Activated CD4-positive, CD25-positive, alpha-beta regulatory T cell treated with anti-CD3 and anti-CD28 coated beads, Interleukin-2, amount 50 U/mL, for 72 hours (primary cell): ENCODE measurements at places on chromosomes 12 and 14.

GRCh38 chr14:94906991-94907587, 137.2 kb upstream of the GSC start:
- no peak for DNase-seq

- no peak for DNase-seq
Observed at GRCh38 chr12:69343357-69343756, 4.8 kb upstream of the LYZ start.

GRCh38 chr14:38999949-39000348, 103.1 kb downstream of the SEC23A start:
- no peak for DNase-seq

DNA sequence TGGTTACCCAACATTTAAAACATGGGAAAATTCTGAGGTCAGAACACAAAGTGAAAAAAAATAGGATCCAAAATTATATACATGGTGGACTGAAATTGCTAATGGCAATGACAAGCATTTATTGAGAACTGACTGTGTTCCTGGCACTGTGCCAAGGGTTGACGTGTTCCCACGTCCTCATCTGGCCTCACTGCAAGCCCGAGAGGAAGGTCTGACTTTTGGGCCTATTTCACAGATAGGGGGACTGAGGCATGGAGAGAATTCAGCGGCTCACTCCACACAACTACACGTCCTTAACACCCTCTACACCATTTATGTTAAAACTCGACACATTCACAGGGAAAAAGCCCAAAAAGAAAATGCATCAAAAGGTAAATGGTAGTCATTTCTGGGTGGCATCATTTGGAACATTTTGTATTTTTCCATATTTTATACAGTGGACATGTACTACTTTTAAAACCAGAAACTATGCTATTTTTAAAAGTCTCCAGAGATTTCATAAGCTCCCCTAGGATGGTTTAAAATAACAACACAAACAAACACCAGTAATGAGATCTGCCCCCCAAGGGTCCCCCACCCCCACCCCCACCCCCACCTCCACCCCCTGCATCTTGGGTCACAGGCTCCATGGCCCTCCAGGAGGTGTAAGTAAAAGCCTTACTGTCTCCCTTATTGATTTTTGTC, 27.7 kb downstream of the CLMN start:
- no peak for DNase-seq

GRCh38 chr14:92718664-92719063, 29.8 kb downstream of the LGMN start:
- DNase-seq, result no peak

DNA sequence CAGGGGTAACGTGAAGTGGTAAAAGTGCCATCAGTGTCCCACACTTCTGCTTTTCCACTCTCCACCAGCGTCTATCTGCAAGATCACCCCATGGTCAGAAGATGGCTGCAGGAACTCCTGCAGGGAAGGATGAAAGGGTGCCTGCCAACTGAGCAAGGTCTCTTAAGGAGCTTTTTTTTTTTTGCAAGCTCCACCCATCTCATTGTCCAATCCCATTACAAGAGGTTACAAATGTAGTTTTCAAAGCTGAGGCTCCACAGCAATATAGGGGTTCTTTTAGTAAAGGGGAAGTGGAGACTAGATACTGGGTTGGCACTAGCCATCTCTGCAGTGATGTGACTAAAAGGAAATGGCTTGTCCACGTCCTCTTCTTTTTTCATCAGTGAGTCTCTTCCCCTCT, 5.9 kb upstream of the BHLHE41 start:
- no peak for DNase-seq

GRCh38 chr12:241266-241665, 21.4 kb downstream of the SLC6A13 start:
- no peak for DNase-seq

DNA sequence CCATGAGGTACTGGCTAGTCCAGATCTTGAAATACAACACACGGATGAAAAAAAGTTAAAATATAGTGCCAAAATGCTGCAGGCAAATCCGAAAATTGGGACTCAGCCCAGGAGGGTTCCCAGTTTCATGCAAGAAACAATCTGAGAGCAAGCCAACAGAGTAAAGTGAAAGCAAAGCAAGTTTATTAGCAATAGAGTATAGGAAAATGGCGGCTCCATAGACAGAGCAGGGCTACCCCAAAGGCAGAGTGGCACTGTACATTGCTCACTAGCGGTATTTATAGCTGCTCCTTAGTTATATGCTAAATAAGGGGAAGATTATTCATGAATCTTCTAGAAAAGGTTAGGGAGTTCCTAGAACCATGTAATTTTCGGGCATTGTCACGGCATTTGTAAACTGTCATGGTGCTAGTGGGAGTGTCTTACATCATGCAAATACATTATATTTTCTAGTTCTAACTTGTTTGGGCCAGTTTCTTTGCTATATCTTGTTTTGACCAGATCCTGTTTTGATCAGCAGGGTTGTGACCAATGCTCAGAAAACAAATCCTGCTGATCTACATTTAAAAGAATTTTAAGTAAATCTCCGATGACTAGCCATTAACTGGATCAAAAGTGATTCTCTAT, 29.1 kb downstream of the RECQL start:
- no peak for DNase-seq

- DNase-seq, result no peak
Observed at GRCh38 chr12:75471902-75472890, 8.4 kb upstream of the GLIPR1 start.

DNA sequence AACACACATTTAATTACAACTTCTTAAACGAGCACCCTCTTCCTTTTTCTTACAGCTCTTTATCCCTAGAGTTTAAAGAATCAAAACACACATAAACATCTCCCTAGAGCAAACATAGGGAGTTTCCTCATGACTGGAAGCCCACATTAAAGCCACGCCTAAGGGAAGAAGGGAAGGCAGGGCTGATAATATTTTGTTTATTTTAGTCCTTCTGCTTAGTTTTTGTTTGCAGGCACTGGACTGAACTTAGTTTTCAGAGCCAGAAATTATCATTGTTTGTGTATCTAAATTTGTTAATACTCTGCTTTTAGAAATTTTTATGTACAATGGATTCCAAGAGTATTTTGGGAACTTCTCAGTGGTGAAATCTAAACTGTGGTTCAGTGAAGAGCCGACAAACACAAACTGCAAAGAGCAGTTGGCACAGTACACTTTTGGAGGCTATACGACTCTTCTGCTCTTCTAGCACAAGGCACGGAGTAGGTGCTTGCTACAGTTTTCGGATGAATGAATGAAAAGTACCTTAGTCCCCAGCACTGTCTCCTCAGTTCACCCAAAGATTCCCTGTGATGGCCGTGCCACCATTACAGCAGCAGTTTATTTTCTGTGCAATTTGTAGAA, 17.6 kb upstream of the AMIGO2 start:
- DNase-seq, result no peak

- DNase-seq, result no peak
Observed at GRCh38 chr14:103517721-103518421, 4.8 kb downstream of the CKB start.

DNA sequence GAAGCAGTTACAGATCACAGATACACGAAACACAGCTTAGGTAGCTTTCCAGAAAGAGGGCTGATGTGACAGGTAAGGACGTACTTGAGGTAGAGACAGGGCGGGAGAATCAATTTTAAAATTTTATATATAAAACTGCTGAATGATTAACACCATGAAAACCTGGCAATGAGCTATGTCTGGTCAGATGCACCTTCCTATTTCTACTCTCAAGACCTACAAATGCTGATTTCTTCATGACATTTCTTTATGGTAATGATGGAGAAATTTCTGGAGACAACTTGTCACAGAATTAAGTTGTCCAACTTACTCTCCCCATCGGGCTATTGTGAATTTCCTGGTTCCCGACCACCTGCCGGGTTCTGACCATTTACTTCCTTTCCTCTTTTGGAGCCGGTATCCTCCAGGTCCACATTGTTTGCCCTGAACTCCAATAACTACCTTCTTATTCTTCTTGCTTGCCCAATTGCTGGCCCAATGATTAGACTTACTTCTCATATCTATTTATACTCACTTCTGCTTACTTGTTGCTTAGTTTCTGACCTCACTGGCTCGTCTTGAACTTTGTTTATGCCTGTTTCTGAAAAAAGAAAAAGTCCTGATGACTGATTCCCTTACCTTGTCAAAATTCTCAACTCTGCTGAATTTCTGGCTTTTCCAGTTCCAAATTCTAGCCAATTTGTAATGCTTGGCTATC, 12.8 kb upstream of the ATP2B1 start:
- no peak for DNase-seq

DNA sequence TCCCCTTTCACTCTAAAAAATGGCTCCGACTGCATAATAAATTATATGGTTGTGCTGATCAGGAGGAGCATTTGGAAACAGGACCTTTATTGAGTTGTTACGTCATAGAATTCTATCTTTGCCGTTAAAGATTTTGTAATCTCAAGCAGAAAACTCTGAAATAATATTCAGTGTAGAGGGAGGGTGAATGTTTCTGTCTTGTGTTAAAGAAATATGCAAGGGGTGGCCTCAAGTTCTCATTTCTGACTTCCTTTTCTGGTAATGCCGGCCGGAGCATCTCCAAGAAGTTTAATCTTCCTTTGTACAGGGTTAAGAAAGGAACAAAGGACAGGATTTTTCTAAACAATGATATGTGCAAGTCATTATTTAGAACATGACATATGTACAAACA, 165.1 kb downstream of the SLC38A4 start:
- no peak for DNase-seq

DNA sequence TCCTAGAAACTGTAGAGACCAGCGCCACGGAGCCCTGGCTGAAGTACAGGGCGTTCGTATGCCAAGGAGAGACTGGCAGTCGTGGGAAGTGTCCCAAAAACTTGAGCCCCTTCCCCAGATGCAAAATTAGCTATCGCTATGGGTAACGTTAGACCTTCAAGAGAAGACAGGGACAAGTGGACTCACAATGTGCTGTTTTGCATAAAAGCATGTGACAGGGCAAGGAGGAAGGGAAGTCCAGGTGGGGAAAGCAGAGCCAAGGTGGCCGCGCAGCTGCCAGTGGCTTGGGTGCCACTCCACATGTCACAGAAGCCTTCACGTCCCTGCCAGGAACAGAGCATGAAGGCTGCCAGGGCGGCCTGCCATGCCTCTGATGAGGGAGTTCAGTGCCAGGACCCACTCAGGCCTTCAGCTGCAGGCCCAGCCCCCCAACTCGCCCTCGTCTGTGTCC, 61.2 kb upstream of the DYNC1H1 start:
- DNase-seq, result no peak

- no peak for DNase-seq
Observed at GRCh38 chr12:76504606-76505005, 55.0 kb downstream of the OSBPL8 start.

- no peak for DNase-seq
Observed at GRCh38 chr12:99390707-99391106, 256.8 kb upstream of the GARIN6 start.

DNA sequence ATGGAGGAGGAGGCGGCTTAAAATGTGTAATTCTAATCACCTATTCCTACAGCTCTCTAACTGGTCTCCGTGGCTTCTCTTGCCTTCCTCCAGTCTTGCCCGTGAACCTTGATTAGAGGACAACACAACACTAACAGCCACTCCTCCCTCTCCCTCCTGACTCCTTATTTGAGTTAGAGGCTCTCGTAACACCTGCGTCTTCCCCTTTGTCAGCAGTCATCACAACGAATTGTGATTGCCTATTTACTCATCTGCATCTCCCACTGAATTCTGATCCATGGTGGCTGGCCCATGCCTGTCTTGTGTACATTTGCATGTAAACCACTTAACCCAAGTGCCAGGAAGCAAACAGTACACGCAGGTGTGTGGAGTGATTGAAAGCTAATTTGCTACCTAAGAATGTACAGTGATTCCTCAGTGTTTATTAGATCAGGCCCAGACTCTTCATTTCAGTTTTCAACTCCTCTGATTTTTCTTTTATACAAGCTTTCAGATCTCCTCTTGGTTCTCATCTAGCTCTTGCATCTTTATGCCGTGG, 154.5 kb downstream of the MON2 start:
- DNase-seq, result no peak

- no peak for DNase-seq
Observed at GRCh38 chr14:106044515-106044914, 518.1 kb downstream of the TMEM121 start.

- DNase-seq, result no peak
Observed at GRCh38 chr14:32358781-32359180, 29.7 kb downstream of the AKAP6 start.

DNA sequence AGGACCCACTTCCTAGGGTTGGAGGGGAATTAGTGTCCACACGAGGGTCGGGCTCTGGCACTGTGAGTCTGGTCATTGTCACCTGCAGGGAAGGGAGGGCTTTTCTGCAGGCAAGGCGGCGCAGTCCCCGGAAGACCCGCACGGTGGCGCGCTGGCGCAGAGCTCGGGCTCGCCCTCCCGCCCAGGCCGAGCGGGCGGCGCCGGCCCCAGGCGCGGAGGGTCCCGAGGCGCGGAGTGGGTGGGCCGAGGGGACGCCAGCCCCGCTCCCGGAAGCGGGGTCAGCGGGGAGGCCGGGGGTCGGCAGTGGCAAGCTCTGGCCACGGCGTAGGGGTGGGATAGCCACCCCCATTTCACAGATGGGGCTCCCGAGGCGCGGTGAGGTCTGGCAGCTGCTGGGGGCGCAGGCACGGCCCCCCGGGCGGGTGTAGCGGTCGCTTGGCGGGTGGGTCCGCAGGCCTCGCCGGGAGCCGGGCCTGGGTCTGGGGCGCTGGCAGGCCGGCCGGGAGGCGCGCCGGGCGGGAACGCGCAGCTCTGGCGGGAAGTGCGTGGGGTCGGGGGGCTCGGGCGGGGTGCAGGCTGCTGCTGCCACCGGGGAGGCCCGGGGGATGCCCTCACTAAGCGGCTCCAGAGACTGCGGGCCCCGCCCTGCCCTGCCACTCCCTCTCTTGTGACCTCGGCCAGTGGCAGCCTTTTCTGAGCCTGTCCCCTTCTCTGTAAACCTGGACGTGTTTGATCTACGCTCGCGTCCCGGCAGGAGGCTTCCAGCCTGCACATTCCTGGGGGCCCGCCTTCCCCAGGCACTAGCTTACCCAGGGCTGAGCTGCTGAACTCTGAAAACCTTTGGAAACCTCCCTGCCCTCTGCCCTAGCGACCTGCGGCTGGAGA, 46.1 kb downstream of the CYP46A1 start:
- peak; percentile 82 for DNase-seq

DNA sequence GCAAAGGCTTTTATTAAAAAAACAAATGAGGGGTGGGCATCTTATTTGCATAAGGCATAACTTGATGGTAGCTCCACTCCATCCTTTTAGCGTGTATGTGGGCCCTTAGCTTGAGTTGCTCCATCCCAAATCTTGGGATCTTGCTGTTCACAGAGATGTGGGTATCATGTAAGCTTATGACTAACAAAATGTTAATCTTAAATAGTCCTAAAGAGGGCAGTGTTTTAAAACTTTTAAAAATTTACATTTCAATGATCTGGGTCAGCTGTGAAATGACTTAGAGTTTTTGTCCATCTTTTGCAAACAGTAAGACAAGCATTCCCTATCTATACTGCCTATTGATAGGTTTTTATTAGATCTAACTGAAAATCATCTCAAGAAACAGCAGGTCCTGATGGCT, 86.0 kb downstream of the SLCO1A2 start:
- no peak for DNase-seq
